Airway epithelial cell (primary cell): ENCODE measurements at places on chromosomes 13 and 19. TPM values are rescaled to one million over a fixed set of nuclear protein-coding genes. Genes with fewer than 3 reads are reported as not detected.

TPTE2 gene
- total RNA-seq = not detected in 2 replicates

PRR36 gene
- total RNA-seq = 0.07 TPM in 1 of 2 replicates, not detected in the other

ZNF134 gene
- 14.6 and 32.0 TPM in 2 replicates for total RNA-seq

RNF225 gene
- 3.8 and 4.2 TPM in 2 replicates for total RNA-seq

SYNE4 gene
- 2.9 and 3.9 TPM in 2 replicates for total RNA-seq

AP1M2 gene
- total RNA-seq = 87.2 and 108 TPM in 2 replicates

RELB gene
- 4.8 and 8.2 TPM in 2 replicates for total RNA-seq

PDE4C gene
- not detected in 2 replicates for total RNA-seq

MARCHF2 gene
- total RNA-seq = 44.3 and 51.9 TPM in 2 replicates

SIAH3 gene
- not detected in 2 replicates for total RNA-seq

CYP4F8 gene
- not detected in 2 replicates for total RNA-seq

NCLN gene
- 84.0 and 91.4 TPM in 2 replicates for total RNA-seq

ZNF543 gene
- 4.5 and 6.1 TPM in 2 replicates for total RNA-seq

ZNF442 gene
- total RNA-seq = 0.37 and 0.56 TPM in 2 replicates

MCEMP1 gene
- not detected in 2 replicates for total RNA-seq

OR7D2 gene
- not detected in 2 replicates for total RNA-seq

SPACA6 gene
- total RNA-seq = 2.6 and 5.9 TPM in 2 replicates

TEKTIP1 gene
- total RNA-seq = not detected in 2 replicates

SLC7A10 gene
- not detected in 2 replicates for total RNA-seq

TRPC4 gene
- total RNA-seq = 0.07 TPM in 1 of 2 replicates, not detected in the other

RDH8 gene
- total RNA-seq = not detected in 2 replicates

TNNI3 gene
- total RNA-seq = not detected in 2 replicates

PEAK3 gene
- total RNA-seq = not detected in 2 replicates

KLK3 gene
- total RNA-seq = not detected in 2 replicates

TMIGD2 gene
- not detected in 2 replicates for total RNA-seq

ZNF528 gene
- 2.4 and 3.9 TPM in 2 replicates for total RNA-seq

SERTM1 gene
- total RNA-seq = not detected in 2 replicates

RBM42 gene
- total RNA-seq = 103 and 118 TPM in 2 replicates

LILRB3 gene
- total RNA-seq = not detected in 2 replicates

CEACAM7 gene
- 0.71 TPM in 1 of 2 replicates, not detected in the other for total RNA-seq

REEP6 gene
- 8.3 and 10.4 TPM in 2 replicates for total RNA-seq

RASGRP4 gene
- not detected in 2 replicates for total RNA-seq

ZNF296 gene
- 0.98 and 4.7 TPM in 2 replicates for total RNA-seq

ZNF723 gene
- not detected in 2 replicates for total RNA-seq

LMTK3 gene
- total RNA-seq = 5.8 and 7.5 TPM in 2 replicates

KIRREL2 gene
- total RNA-seq = 0.14 TPM in 1 of 2 replicates, not detected in the other

FAM32A gene
- 76.8 and 83.1 TPM in 2 replicates for total RNA-seq

URAD gene
- total RNA-seq = not detected in 2 replicates

MUC16 gene
- 0.42 and 0.85 TPM in 2 replicates for total RNA-seq

NXNL1 gene
- not detected in 2 replicates for total RNA-seq

ATP8A2 gene
- under 0.01 and 0.07 TPM in 2 replicates for total RNA-seq
